ENCODE measurements at places on chromosomes 2 and 18. TPM values are rescaled to one million over a fixed set of nuclear protein-coding genes. Genes with fewer than 3 reads are reported as not detected.

DNA sequence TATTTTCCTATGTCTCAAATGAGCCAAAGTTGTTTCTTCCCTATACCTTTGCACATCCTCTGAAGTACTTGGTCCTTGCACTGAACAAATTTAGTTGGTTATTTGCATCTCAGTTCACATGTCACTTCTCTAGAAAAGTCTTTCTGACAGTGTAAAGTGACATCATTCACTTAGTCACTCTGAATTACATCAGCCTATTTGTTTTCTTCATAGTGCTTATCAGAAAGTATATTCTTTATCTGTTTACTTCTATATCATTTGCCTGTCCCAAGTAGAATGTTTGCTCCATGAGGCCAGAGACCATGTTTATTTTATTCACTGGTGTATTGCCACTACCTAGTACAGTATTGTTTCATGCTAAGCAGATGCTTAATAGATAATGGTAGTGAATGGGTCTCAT, 173.7 kb downstream of the HNMT start:
- H3K36me3 ChIP-seq, result no peaks in the 10 kb centered on the region
- DNase-seq, result no peak
- H3K4me3 ChIP-seq, result no peak overlapping the region
- H3K27me3 ChIP-seq, result no peaks in the 10 kb centered on the region
- no peak overlapping the region for H3K27ac ChIP-seq

The EDAR gene
- 26.8 TPM for total RNA-seq

- no peaks in the 10 kb centered on the region for H3K27me3 ChIP-seq
- H3K4me1 ChIP-seq, result no peaks in the 10 kb centered on the region
- no peak overlapping the region for H3K4me3 ChIP-seq
These were observed 13.3 kb upstream of the TCF7L1 start for GRCh38 chr2:85119900-85120299.

The C1D gene
- total RNA-seq, result 17.1 TPM

- no peak for DNase-seq
- no peaks in the 10 kb centered on the region for H3K27me3 ChIP-seq
- H3K4me1 ChIP-seq, result no peaks in the 10 kb centered on the region
- no peak overlapping the region for H3K4me3 ChIP-seq
These were observed 59.6 kb downstream of the FEZ2 start for GRCh38 chr2:36538335-36538734.

The KLHL14 gene
- 0.29 TPM for total RNA-seq

- H3K27ac ChIP-seq, result no peak overlapping the region
- H3K27me3 ChIP-seq, result no peaks in the 10 kb centered on the region
- H3K36me3 ChIP-seq, result no peaks in the 10 kb centered on the region
- no peak overlapping the region for H3K4me3 ChIP-seq
- no peak for DNase-seq
- no peaks in the 10 kb centered on the region for H3K4me1 ChIP-seq
These were observed 163.0 kb downstream of the PHLPP1 start for GRCh38 chr18:62878305-62878704.

DNA sequence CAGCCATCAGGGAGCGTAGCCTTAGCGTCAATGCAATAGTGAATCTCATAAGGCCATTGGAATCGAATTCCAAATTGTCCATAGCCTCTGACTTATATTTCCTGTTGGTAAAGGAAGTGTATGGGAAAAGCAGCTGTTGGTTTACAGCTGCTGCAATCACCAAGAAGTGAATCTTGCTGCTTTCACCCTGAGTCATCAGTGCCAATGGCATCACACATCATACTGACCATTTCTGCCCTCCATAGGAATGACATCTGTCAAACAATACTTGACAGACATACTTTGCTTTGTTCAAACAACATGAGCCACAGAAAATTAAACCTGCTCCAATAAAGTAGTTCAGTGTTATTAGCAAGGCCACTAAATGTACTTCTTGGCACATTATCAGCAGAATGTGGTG, 111.2 kb upstream of the KLHL29 start:
- no peaks in the 10 kb centered on the region for H3K27me3 ChIP-seq
- no peak for DNase-seq
- no peak overlapping the region for H3K27ac ChIP-seq
- H3K36me3 ChIP-seq, result no peaks in the 10 kb centered on the region
- no peaks in the 10 kb centered on the region for H3K4me1 ChIP-seq

- no peak for DNase-seq
- H3K27ac ChIP-seq, result no peak overlapping the region
- no peak overlapping the region for H3K4me3 ChIP-seq
- H3K36me3 ChIP-seq, result no peaks in the 10 kb centered on the region
These were observed 20.5 kb upstream of the SLC40A1 start for GRCh38 chr2:189601043-189601442.

The MYO7B gene
- 1.3 TPM for total RNA-seq

- H3K27ac ChIP-seq, result no peak overlapping the region
- no peaks in the 10 kb centered on the region for H3K36me3 ChIP-seq
- no peak for DNase-seq
- H3K4me3 ChIP-seq, result no peak overlapping the region
- no peaks in the 10 kb centered on the region for H3K4me1 ChIP-seq
These were observed 14.3 kb upstream of the MFF start for GRCh38 chr2:227310756-227311110.

The ANKRD36C gene
- 96.9 TPM for total RNA-seq

GRCh38 chr2:106197878-106198277, 3.8 kb upstream of the UXS1 start:
- H3K27me3 ChIP-seq, result no peaks in the 10 kb centered on the region
- no peaks in the 10 kb centered on the region for H3K36me3 ChIP-seq
- DNase-seq, result no peak
- H3K27ac ChIP-seq, result no peak overlapping the region
- no peak overlapping the region for H3K4me3 ChIP-seq
- H3K4me1 ChIP-seq, result peaks cover 8% of the 10 kb centered on the region

- H3K4me3 ChIP-seq, result no peak overlapping the region
- DNase-seq, result no peak
- peaks cover 15% of the 10 kb centered on the region for H3K36me3 ChIP-seq
- peaks cover 20% of the 10 kb centered on the region for H3K4me1 ChIP-seq
- H3K27ac ChIP-seq, result no peak overlapping the region
These were observed 4.1 kb downstream of the ATG4B start for GRCh38 chr2:241641631-241642030.

Measured in naive thymus-derived CD4-positive, alpha-beta T cell (primary cell).